Activated naive CD4-positive, alpha-beta T cell treated with anti-CD3 and anti-CD28 coated beads, Interleukin-2, amount 50 U/mL, for 72 hours (primary cell): ENCODE measurements at places on chromosomes 6 and 20. TPM values are rescaled to one million over a fixed set of nuclear protein-coding genes. Genes with fewer than 3 reads are reported as not detected.

CFAP206 gene
- total RNA-seq, result not detected

DNA sequence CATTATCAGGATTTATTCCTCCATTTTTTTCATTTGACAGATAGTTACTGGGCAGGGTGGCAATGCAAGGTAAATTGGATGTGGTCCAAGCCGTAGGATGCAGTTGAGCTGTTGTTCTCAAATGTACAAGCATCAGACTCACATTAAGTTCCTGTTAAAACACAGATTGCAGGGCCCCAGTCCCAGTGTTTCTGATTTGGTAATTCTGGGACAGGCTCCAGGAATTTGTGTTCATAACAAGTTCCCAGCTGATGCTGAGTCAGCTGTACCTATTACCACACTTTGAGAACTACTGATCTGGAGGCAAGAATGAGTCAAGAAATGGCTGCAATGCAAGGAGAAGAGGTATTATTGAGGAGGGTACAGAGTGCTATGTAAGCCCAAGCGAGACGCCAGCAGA lies 11.7 kb downstream of the TMEM244 start:
- DNase-seq, result no peak

DNA sequence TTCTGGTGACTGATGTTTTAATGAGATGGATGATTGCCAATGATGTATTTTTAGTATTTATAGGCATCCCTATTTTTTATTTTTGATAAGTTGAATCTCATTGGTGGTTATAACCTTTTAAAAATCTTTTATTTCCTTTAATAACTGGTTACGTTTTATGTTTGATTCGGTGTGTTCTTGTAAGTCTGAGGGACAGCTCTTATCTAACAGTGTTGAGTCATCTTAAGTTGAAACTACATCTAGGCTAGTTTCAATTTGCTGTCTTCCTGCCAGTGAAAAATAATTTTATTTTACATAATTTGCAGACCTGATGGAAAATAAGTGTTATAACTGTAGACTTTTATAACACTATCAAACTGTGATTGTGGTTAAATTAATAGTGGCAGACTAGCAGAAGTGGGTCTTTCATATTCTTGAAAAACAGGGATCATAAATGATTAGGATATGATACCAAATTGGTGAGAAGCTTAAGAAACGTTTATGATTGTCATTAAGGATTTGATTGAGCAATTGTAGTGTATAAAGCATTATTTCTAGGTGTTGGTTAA lies 4.6 kb downstream of the AFDN start:
- no peak for DNase-seq

UBE2V1 gene
- total RNA-seq, result 152 TPM

HMGCLL1 gene
- total RNA-seq, result not detected

DNA sequence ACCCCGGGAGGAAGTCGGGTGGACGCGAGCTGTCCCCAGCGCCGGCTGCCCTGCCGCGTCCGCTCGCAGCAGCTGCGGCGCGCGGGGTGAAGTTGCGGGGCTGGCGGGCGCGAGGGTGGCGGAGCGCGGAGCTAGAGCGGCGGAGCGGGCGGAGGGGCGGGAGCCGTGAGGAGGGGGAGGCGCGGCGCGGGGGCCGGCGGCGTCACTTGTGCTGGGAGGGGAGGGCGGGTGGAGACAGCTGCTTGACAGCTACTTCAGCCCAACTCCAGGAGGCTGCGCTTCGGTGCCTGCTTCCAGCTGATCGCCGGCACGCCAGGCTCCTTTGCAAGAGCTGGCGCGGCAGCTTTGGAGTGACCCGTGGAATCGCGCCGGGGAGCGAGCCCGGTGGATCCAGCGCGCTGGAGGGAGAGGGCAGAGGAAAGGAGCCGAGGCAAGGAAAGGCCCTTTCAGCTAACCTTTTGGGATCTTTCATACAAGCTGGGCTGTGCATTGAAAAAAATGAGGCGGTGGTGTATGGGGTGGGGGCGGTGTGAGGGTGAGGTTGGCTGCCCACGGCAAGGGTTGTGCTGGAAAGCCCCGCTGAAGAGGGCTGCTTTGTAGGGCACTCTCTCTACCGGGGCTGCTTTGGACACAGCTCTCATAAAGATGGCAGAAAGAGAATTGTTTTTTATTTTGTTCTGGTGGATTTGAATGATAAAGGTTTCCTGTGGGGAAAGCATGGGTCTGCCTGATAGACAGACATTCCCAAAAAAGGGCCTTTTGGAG lies 24.6 kb downstream of the RIPOR2 start:
- DNase-seq, result no peak

LAMA5 gene
- total RNA-seq, result 0.36 TPM

- DNase-seq, result no peak
Measured at GRCh38 chr6:36290668-36291620, 21.1 kb downstream of the PNPLA1 start.

RIOK1 gene
- total RNA-seq, result 36.5 TPM

KIAA1755 gene
- total RNA-seq, result not detected

KLHDC3 gene
- 74.0 TPM for total RNA-seq

- no peak for DNase-seq
Measured at GRCh38 chr20:45176526-45177267, 2.0 kb downstream of the PI3 start.

GRCh38 chr6:160129881-160130615 lies 8.4 kb downstream of the SLC22A1 start:
- DNase-seq, result no peak

DNA sequence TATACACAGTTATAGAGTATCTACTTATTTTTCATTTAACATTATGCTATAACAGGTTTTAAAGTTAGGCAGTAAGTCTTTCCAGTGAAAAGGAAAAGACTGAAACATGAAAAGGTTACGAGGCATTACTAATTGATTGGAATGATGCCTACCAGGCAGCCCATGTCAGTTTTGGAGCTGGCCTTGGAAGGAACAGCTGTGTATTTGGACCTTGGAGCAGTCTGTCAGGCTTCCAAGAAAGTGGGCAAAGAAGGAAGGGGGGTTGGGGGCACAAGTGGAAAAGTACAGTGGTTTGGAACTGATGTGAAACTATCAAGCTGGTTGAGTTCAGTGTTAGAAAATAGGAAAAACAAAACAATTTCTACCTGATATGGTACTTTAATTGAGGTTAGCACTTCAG lies 41.7 kb downstream of the SLC16A10 start:
- no peak for DNase-seq

DNA sequence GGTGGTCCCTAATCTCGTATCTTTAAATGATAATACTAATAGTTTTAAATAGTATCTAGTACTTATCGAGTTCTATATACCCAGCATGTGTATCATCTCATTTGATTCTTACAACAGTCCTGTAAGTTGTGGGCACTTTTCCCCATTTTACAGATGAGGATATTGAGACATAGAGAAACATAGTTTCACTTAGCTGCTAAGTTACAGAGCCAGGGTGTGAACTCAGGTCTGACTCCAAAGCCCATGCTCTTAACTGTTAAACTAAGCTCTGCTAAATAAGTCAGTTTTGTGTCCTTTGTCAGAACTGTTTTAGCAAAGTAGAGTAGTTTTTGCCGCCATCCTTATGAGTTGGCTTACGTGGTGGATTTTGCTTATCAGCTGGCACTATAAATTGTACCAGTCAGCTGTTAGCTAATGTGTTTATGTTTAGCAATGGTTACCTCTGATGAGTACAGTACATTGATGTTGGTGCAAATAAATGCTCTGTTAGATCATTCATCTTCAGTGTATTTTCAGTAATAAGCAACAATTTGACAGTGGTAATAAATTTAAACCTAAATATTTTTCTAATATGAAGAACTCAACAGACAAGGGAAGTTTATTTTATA lies 12.1 kb downstream of the OGFRL1 start:
- no peak for DNase-seq

DNA sequence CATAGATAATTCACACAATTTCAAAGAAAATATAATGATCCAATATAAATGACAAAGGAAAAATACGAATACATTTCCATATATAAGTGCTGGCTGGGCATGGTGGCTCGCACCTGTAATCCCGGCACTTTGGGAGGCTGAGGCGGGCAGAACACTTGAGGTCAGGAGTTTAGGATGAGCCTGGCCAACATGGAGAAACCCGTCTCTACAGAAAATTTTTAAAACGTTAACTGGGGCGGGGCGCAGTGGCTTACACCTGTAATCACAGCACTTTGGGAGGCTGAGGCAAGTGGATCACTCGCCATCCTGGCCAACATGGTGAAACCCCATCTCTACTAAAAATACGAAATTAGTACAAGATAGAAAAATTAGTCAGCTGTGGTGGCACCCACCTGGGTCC lies 14.9 kb upstream of the MAPK13 start:
- DNase-seq, result no peak

DEFB132 gene
- not detected for total RNA-seq

- no peak for DNase-seq
Measured at GRCh38 chr20:17966432-17967310, 1.9 kb downstream of the SNX5 start.

DACT2 gene
- not detected for total RNA-seq

TRAPPC3L gene
- total RNA-seq, result not detected

- DNase-seq, result no peak
Measured at GRCh38 chr20:16261733-16262273, 311.4 kb downstream of the KIF16B start.

SIRPB2 gene
- total RNA-seq, result not detected

DNA sequence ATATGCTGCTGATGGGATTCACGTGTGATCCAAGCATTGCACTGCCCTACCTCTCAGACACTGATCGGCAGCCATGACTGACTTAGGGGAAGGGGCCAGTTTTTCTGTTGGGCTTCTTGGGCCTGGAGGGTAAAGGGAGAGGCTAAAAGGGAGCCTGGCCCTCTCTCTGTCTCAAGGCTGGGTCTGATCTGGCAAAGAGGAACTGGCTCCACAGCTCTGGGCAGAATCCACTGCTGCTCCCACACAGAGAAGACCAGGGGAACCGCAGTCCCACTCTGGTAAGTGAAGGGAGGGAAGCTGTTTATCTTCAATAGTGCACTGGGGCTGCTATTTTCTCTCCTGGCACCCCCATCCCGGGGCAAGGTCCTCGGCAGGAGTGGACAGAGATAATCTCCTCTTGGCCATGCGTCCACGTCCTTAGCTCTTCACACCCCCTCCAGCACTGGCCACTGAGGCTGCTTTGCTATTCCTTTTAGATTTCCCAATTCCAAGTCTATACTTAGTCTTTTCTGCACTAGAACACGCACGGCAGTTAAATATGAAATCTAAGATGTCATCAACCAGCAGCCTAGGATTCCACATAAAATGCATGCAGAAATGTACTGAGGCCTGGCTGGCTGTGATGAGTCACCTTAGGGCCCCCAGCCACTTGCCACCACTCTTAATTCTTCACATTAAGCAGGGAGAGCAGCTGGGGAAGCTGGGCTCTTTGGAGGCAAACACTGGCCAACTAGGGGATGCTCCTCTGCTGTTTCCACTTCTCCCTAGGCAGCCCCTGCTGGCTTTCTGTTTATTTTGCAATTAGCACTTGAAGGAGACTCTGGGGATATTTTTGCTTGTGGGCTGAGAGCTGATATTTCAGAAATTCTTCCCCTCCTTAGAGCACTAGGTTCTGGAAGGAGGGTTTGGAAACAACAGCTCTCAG lies 87.8 kb upstream of the ARMC2 start:
- no peak for DNase-seq

DNA sequence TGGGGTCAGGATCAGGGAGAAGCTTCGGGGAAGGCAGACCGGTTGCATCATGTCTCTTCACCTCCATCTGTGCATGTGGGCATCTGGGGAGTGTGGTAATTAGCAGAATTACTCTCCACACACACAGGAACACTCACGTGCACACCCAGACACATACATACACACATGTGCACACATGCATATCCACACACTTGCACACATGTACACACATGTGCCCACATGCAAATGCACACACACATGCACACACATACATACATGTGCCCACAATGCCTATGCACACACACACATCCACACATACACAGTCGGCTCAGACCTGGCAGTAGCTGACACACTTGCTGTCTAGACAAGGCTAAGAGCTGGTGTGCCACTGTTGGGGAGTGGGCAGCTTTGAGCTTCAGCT lies 212.3 kb upstream of the PMEPA1 start:
- no peak for DNase-seq

ESR1 gene
- total RNA-seq, result 0.16 TPM

DNA sequence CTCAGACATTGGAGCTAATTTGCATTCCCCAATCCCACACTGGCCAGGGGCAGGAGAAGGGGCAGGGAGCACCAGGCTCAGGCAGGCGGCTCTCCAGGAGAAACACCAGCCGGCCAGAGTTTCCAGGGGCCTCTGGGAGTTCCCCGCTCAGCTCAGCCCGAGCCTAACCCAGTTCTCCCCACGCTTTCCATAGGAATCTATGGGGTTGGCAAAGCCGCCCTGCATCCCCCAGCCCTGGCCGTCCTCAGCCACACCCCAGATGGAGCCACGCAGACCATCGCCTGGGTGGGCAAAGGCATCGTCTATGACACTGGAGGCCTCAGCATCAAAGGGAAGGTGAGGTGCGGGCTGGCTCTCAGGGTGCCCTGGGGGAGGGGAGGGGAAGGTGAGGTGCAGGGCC lies 8.2 kb downstream of the NPEPL1 start:
- no peak for DNase-seq

EEF1A2 gene
- total RNA-seq, result 3.1 TPM

GRCh38 chr20:25275813-25276532 lies 28.1 kb downstream of the PYGB start:
- peak; percentile 37 for DNase-seq

- no peak for DNase-seq
Measured at GRCh38 chr6:17392978-17393891, at the start of gene CAP2. Gene CAP2, plus strand, starts transcription at chr6:17393595. Its CDS starts 27,961 bp downstream, at chr6:17421556.

- no peak for DNase-seq
Measured at GRCh38 chr6:170268216-170269129, 22.4 kb downstream of the DLL1 start.
